ENCODE measurements at places on chromosomes 2 and 18.

DNA sequence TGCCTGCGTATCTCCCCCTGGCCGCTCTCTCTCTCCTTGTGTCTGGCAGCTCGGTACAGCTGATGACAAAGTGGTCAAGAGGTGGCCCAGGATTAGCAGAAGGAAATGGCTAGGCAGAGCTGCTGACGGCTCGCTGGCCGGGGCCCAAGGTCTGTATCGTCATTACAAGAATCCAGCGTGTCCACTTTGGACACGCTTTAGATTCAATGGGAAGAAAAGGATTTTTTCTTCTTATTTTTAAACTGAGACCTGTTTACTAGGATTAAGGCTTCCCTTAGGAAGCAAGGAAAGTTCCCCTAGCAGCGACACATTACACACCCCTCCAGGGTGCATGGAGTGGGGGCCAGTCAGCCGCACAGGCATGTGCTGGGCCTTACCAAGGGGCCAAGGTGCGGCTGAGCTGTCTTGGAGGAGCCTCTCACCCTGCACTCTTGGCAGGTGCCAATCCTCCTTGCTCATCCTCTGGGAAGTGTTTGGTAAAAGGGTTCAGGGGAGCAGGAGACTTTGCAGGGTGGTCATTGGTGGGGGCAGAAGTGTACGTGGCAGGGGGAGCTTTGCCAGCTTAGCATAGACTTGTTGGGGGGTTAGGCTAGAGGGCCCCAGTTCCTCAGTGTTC lies 76.8 kb downstream of the POLR1A start:
- no peak for DNase-seq

DNA sequence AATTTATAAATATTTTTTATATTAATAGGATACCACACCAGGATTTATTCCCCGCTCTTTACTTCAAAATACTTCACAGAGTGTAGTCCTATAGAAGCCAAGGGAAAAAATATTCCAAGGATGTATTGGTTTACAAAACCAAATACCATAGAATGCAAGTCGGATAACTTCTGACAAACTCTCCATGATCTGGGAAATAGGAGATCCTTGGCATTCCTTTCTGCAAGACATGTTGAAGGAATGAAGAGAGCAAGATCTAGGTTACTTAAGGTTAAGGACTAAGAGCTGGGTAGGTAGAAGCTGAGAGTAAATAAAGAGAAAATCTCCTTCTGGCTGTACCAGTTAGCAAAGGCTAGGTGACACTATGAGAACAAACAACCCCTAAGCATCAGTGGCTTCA lies 141.2 kb downstream of the LRATD1 start:
- DNase-seq: no peak

- no peak for DNase-seq
These were observed 225.5 kb downstream of the DOK6 start for GRCh38 chr18:69626171-69626570.

DNA sequence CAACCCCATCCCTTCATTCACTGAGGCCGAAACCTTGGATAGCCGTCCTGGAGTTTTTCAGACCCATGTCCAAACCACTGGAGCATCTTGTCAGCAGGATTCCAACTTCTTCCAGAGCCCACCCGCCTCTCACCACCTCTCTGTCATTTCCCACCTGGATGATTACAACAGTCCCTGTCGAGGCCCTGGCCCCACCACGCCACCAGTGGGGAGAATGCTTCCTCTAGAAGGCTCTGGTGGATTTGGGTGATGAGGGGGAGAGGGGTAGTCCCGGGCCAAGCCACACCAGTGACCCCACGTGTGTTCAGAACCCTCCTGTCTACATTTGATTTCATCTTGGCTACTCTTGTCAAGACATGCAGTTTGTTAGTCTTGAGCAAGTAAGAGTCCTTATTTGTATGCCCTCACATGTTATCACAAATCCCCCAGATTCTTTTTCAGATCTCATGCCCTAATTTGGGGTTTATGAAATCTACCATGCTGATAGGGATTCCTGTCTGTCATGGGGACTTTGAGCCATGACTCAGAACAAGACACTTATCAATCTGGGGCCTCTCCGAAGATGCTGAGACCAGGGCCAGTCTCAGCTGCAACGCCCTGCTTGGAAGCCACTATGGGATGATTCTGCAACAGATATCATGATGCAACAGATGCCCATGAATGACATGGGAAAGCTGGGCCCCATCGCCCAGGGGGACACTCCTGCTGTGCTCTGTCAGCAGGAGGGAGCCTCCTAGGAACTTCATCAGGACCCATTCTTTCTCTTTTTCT lies 186.1 kb downstream of the ZFP36L2 start:
- DNase-seq: no peak

DNA sequence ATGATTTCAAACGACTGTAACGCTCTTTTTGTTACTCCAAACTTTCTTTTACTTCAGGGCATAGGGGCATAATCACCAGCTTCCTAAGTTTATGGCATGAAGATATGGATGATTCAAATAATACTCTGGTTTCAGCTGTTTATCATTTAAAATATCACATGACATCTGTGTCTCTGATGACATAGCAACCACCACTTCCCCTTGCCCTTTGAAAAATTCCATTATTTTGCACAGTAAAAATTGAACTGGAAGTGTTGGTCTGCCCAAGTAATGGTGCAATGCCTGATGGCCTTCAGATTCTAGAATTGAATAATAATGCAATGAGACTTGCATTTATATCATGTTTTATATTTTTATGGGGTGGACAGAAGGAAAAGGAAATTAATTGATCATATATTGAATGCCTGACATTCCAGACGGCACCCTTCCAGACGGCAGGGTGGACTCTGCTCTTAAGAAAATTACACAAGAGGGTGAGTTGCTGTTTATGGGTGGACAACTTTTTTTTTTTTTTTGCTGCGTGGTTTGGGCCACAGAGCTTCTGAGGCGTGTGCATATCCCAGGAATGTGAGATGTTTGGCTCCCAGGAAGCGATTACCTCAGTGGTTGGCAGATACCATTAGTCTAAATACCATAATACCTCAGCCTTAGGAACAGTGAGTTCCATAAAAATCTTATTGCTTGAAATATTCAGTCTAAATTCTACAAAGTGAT lies 101.7 kb upstream of the ZNF521 start:
- DNase-seq: no peak

- DNase-seq: no peak
These were observed 223.9 kb downstream of the MYT1L start for GRCh38 chr2:2107141-2107540.

DNA sequence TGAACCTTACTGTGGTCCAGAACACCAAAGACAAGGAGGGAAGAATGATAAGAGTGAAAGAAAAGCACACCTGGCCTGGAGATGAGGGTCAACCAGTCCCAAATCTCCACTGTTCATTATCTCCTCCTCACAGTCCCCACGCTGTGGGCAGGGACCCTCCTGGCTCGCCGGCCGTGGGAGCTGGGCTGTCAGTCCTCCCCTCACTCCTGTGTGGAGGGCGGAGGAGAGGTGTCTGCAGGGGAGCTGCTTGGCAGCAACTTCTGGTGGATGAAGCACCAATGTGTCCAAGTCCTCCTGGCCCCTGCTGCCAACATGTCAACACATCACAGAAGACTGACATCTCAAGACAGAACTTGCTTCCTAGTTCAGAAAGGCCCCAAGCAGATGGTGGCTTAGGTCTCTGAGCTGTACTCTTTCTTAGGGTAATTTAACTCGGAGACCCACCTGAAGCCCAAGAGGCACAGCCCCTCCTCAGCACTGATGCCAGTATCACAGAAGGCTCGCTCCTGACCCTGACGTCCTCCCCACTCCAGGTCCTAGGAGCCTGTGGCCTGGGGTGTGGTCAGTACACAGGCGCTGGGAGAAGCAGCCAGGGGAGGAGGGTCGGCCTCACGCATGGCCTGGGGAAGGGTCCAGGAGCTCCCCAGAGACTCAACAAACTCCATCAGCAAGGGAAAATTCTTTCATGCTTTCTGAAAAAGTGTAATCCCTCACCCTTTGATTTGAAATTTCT lies 54.5 kb downstream of the PARD6G start:
- DNase-seq: no peak

- no peak for DNase-seq
These were observed 142.4 kb downstream of the DDX1 start for GRCh38 chr2:15733867-15734673.

DNA sequence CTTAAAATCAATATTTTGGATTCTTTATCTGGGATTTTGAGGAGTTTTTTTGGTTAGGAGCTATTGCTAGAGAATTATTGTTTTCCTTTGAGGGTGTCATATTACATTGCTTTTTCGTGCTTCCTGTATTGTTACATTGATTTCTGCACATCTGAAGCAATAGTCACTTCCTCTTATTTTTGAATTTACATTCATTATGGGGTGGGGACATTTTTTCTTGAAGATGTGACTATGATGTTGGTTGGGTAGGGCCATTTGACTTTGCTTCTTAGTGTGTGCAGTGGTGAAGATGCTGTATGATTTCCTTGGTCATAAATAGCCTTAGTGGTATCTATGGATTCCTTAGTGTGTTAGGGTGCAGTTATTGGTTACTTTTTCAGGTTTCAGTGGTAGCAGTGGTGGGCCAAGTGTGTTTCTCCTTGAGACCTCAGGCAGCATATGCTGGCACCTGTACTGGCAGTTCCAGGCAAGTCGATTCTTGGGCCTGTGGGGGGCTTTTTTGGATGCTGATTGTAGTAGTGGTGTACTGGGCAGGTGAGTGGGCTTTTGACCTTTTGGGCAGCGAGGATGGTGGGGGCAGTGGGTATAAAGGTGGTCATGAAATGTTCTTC lies 61.8 kb downstream of the ARHGAP25 start:
- peak; percentile 34 for DNase-seq

DNA sequence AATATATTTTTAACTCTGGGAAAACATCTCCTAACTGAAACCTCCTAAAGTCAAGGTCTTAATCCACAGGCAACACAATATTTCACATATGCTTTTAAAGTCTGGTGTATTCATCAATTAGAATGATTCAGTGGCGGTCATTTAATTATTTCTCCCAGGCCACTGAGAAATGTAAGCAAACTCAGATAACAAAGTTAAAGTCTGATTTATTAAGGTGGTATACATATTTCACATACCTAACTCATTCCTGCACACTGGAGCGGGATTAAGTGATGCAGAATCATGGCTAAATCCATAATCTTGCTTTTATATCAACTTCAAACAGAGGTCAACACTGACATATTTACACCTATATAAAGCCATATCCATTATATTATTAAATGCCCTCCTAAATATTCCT lies 43.7 kb downstream of the FRZB start:
- no peak for DNase-seq

DNA sequence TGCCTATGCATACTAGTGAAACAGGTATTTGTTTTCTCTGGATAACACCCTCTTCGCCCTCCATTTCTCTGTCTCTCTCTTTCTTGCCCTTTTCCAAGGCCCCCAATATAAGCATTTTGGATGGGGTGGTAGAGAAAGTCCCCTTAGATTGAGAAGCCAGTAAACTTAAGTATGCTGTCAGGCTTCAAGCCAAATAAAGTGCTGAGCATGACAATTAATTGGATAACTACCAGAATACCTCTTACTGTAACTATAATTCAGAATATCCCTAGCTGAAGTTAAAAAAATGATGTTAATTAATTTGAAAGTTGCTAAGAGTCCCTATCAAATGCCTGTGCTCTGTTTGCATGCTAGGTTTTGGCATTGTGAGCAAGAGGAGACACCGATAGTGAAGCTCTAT lies 324.8 kb downstream of the PARD3B start:
- DNase-seq: no peak

- DNase-seq: no peak
These were observed 8.5 kb downstream of the PROC start for GRCh38 chr2:127426501-127427354.

GRCh38 chr2:196113061-196113974 lies 44.7 kb upstream of the DNAH7 start:
- DNase-seq: no peak

DNA sequence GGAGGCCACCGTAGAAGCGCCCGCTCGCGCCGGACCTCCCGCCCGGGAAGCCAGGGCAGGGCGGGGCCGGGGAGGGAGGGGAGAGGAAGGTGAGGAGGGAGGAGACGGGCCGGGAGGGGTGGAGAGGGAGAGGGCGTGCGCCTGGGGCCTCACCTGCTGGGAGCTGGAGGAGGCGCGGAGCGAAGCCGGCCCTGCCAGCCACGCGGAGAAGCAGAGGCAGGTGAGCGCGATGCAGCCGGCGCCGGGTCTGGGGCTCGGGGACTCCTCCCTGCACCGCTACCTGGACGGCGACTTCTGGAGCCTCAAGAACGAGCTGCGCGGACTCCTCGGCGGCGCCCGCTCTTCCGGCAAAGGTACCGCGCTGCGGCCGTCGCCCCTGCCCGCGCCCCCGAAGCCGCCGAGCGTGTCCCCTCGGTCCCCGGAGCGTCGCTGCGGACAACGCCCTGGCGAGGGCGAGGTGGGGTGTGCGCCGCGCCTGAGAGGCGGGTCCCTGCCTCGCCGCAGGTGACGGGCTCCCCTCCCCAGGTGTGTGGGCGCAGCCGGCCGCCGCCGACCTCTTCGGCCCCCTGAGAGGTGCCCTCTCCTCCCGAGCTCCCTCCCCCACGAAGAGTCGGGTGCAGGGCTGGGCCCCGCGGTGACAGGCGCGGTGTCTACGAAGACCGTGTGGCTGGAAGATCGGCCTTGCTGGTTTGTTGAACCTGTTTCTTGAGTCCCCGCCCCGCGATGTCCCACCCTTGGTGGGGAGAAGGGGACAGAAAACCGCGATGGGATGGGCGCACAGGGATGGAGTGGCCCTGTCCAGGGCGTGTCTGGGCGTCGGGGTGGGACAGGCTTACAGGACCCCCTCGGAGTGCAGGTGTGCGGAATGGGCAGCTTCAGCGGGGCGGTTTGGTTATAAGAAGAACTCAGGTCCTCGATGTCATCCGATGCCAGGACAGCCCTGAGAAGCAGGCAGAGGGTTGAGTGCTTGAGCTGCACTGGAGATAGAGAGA lies at the start of gene ACOXL:
ACOXL (plus strand) TSS at position 152 of the 992 bp plus-strand sequence. CDS start 35,817 bp downstream, outside the sequence.
- peak; percentile 21 for DNase-seq

DNA sequence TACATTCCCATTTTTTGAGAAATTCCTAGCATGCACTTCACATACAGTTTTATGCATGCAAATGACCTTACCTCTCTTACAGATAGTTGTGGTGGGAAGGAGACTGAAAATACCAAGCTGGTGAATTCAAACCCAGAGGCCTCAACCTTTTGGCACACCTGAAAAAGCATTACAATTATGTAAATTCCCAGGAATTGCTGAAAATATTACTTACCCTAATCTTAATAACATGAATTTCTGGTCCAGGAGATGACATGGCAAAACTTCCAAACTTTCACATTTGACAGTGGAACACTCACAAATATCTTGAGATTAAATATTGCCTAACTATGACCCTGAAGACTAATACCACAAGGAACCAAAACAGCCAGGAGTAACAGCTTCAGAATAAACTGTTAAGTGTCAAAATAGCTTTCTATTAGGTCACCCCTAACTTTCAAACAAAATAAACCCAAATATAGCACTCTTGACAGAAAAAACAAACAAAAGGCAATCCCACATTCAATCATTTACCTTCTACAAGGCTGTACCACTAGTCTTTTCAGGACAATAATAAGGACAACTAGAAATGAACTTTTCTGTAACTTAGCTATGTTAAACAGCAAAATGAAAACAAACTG lies 10.9 kb upstream of the PEX13 start:
- DNase-seq: no peak

GRCh38 chr18:35646449-35646848 lies 64.9 kb downstream of the GALNT1 start:
- DNase-seq: no peak

GRCh38 chr2:203648273-203648672 lies 58.2 kb upstream of the CD28 start:
- no peak for DNase-seq

- DNase-seq: no peak
These were observed 279.1 kb downstream of the ZEB2 start for GRCh38 chr2:144240656-144241339.

Measured in activated naive CD4-positive, alpha-beta T cell treated with anti-CD3 and anti-CD28 coated beads for 36 hours (primary cell).